NCI-H2081 treated with DMSO at 0.1 percent for 48 hours (cell line): ENCODE measurements at places on chromosomes 5 and 9.

DNA sequence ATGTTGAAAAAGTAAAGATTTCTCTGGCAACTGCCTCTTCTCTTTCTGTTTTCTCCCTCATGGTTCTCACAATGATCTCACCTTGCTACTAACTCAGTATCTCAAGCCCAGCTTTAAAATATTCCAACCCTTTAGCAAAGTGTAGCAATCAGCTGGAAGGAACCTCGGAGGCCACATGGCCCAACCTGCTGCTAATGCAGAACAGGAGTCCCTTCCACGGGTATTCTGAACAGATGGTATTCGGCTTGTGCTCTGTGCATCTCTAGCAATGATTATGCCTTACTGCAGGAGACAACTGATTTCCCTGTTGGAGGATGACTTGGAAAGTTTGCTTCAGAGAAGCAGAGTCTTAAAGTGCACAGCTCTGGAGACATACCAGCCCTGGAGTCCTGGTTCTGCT, 151.8 kb upstream of the PPP1R2B start:
- DNase-seq: no peak

GRCh38 chr5:178339272-178339671, 106.7 kb upstream of the PHYKPL start:
- DNase-seq: no peak

DNA sequence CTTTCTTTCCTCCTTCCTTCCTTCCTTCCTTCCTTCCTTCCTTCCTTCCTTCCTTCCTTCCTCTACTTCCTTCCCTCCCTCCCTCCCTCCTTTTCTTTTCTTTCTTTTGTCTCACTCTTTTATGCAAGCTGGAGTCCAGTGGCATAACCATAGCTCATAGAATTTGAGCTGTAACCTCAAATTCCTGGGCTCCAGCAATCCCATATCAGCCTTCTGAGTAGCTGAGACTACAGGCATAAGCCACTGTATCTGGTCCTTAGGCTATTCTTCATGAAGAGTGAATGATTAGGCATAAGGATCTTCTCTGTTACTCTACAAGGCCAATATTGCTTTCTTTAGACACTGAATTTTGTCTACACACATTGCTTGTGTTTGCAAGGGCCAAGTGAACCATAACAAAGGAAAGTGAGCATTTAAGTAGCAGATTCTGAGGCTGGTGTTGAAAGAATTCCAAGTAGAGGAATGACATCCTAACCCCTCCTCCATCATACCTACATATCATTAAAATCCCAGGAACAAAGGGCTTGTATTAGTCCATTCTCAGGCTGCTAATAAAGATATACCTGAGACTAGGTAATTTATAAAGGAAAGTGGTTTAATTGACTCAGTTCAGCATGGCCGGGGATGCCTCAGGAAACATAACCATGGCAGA, 293.2 kb downstream of the HCN1 start:
- no peak for DNase-seq

- DNase-seq: peak; percentile 53
Observed at GRCh38 chr9:124660341-124660801, 110.7 kb downstream of the NR6A1 start.

GRCh38 chr5:155915601-155916000, 411.4 kb upstream of the SGCD start:
- DNase-seq: no peak

DNA sequence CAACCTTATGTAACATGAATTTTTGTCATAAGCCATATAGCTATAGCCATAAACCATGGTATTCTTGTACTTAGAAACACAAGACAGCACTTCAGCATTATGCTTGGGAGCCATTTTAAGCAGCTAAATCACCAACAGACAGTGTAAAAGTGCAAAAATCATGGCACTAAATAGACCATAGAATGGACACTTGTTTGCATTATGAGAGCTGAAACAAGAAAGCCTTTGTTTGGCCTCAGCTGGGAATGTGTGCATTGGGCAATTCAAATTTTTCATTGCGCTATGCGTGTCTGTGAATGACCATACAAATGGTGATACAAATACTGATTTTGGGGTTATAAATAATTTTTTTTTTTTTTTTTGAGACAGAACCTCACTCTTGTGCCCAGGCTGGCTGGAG, 23.7 kb downstream of the KDM4C start:
- DNase-seq: no peak

GRCh38 chr5:24225051-24225450, 419.7 kb downstream of the CDH10 start:
- no peak for DNase-seq
